Nephron progenitor cell (in vitro differentiated cells): ENCODE measurements at places on chromosomes 12 and 14.

DNA sequence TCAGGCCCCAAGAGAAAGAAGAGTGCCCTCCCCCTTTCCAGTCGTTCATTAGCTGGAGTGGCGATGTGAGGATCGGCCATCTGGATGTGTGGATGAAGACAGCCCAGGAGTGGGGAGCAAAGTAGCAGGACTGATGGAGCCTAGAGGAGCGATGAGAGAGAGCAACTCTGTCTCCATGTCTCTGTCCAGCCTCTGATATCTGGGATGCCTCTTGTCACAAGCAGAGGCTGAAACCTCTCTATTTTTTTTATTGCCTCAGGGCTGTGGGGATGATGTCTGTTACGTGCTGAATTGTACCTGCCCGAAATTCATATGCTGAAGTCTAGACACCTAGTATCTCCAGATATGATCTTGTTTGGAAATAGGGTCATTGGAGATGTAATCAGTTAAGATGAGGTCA, 2.7 kb downstream of the SERPINA11 start:
- DNase-seq = no peak

DNA sequence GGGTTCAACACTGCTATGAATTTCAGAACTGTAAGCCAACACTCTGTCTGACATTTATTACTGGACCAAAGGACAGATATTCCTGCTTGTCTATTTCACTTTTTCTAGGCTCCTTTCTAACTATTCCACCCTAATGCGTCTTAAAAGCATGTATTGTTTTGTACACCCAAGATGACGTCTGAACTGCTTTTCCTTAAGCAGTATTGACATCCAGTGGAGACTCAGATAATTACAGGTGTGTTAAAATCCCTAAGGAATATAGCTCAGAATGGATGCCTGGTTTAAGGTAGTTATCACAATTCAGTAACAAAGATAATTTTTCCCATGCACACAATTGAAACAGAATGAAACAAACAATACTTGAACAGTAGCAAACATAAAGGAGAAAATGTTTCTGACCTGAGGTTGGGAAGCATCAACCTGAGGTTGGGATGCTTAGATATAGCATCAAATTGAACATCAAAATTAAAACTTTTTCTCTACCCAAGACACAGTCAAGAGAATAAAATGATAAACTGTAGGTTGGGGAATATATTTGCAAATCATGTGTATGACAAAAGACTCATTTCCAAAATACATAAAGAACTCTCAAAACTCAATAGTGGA, 93.7 kb upstream of the PTPRR start:
- DNase-seq = no peak

DNA sequence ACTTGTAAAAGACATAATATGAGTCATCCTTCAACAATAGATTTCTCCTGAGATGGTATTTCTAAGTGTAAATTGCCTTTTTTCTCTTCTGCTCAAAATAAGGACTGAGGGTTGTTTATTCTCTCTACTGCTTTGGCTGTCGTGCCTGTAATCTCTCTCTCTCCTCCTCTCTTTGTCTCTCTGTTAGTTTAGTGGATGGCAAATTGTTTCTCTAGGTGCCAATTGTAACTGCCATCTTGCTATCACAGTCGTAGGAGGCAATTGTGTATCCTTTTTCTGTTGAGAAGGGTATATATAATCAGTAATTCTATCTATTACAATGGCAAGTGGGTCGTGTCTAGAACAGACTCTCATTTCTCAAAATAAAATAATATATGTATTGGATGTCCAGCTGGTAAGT, 545.0 kb upstream of the FBXO33 start:
- DNase-seq = no peak

DNA sequence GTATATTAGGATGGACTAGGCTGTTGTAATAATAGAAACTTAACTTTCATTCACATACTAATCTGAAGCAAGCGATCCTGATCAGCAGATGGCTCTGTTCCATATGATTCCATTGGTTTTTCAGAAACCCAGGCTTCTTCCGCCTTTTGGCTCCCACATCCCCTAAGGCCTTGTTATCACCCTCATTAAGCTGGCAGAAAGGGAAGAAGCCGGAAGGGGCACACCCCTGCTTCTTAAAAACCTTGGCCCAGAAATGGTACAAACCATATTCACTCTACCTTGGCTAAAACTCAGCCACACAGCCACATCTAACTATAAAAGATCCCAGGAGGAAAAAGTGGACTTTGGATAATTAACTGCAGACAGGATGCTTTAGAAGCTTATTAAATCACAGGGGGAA, 329.2 kb downstream of the PCNX1 start:
- no peak for DNase-seq

DNA sequence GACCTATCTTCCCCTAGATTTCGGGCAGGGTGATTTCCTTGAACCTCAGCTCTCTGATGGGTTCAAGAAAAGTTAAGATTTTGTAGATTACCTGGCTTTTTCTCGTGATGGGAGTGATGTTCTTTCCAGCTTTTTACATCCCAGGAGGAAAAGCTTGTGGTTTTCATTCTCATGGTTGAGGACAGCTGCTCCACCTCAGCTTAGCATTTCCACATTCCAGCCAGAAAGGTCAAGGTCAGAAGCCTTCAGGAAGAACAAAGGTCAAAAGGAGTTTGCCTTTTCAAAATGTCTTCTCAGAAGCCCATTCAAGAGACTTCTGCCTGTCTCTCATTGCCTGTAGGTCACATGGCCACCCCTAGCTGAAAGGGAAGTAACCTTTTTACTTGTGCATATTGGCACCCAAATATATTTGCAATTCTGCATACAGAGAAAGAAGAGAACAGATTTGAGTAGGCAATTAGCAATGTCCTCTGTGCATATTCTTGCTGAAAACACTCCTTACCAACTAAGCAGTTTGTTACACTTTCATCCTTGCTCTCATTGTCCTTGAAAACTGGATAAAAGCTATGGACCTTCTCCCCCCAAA, 6.6 kb upstream of the ADGRD1 start:
- no peak for DNase-seq

- peak; percentile 81 for DNase-seq
Measured at GRCh38 chr12:110937104-110937641, 16.8 kb upstream of the MYL2 start.

DNA sequence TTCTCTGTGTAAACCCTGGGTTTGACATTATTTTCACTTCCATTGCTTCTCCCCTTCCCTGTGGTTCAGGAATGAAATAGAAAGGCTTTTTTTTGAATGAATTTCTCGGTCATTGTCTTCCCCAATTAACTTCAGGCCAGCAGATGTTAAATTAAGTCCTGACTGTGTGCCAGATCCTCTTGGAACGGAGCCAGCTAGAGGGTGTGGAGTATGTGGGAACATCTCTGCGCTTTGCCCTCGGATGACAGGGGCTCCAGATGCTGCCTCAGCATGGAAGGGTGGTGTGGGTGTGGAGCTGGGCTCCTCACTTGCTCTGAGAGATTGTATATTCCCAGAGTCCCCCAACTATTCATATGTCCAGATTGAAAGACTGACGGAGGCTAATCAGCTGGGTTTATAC, 13.1 kb downstream of the KRT85 start:
- DNase-seq = no peak

- no peak for DNase-seq
Measured at GRCh38 chr12:20716985-20717384, 21.9 kb downstream of the SLCO1C1 start.

GRCh38 chr12:116136340-116136739, 141.2 kb downstream of the MED13L start:
- DNase-seq = no peak

- no peak for DNase-seq
Measured at GRCh38 chr12:96409731-96410130, 9.5 kb upstream of the CDK17 start.

- DNase-seq = peak; percentile 54
Measured at GRCh38 chr12:130162745-130163460, 639 bp downstream of the FZD10 start.

DNA sequence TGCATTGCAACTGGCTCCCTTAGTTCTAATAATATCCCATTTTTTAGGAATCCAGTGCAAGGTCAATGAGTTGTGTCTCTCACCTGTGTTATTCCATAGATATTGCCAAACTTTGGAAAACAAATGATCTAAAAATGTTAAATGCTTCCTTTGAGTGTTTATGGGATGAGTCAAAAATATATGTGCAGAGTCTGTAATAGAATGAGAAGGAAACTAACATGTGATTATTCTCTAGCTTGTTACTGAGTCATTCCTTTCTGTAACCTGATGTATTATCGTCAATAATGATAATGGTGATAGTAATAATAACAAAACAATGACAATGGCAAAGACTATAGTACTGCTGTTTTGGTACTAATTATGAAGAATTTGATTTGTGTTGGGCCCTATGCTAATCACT, 11.5 kb downstream of the ACSS3 start:
- no peak for DNase-seq

GRCh38 chr14:83372271-83372670, 1838.6 kb upstream of the SEL1L start:
- no peak for DNase-seq

DNA sequence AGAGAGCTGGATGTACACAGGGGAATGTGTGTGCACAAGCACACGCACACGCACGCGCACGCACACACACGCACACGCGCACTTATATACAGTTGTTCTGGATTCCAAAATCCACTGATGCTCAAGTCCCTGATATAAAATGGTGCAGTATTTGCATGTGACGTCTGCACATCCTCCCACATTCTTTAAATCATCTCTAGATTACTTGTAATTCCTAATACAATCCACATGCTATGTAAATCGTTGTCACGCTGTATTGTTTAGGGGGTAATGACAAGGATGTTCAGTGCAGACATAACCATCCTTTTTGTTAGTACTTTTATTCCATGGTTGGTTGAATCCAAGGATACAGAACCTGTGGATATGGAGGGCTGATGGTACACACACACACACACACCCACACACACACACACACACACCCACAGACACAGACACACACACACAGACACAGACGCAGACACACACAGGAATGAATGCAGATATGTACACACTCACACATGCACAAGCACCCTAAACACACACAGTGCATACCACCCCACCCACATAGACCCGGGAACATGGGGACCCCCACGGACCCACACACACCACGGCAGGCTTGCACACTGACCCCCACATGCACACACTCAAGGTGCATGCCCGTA, 188.5 kb upstream of the PRMT8 start:
- DNase-seq = no peak

DNA sequence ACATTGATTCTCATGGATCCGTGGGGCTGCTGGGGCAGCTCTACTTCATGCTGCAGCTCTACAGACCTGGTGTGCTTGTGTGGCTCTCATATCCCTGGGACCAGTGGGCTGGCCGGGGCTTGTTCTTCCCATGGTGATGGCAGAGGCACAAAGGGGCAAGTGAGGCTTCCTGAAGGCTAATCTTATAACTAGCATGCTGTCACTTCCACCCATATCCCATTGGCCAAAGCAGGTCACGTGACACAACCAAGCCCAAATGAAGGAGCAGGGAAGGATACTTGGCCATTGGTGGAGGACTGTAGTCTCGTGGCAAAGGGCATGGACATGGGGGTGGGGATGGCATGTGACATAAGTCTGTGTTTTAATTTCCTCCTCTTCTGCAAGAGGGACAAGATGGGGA, 9.9 kb downstream of the PLBD2 start:
- no peak for DNase-seq

GRCh38 chr12:101697930-101698799, 725 bp downstream of the CHPT1 start:
- DNase-seq = no peak

GRCh38 chr12:57247041-57247440, 3.9 kb downstream of the STAC3 start:
- no peak for DNase-seq

DNA sequence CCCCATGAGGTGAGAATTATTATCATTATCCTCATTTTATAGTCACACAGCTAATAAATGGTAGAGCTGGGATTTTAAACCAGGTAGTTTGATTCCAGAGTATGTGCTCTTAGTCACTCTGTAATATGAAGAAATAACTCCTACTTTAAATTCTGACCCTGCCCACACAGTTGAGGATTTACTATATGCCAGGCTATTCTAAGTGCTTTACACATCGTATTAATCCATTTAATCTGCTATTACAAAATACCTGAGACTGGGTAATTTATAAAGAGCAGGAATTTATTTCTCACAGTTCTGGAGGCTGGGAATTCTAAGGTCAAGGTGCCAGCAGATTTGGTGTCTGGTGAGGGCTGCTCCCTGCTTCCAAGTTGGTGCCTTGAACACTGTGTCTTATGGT, 19.6 kb upstream of the WIF1 start:
- DNase-seq = no peak

GRCh38 chr12:1934831-1935230, 16.4 kb upstream of the CACNA2D4 start:
- no peak for DNase-seq

- DNase-seq = no peak
Measured at GRCh38 chr14:106280876-106281275, 754.5 kb downstream of the TMEM121 start.

DNA sequence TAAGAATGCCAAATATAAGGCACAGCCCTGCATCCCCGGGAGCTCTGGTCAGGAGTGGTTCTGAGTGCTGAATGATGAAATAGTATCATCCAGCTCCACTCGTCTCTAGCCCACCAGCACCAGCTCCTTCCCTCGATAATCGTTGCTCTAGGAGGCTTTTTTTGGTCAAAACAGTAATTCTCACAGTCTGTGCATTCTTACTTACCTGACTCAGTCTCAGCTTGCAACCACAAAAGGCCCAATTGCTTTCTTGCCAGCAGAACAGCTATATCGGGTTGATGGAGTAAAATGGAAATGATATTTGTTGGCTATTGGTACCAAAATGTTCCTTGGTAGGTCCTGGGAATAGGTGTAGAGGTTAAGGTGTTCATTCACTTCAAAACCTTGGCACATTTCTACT, 94.8 kb downstream of the BMP4 start:
- no peak for DNase-seq

DNA sequence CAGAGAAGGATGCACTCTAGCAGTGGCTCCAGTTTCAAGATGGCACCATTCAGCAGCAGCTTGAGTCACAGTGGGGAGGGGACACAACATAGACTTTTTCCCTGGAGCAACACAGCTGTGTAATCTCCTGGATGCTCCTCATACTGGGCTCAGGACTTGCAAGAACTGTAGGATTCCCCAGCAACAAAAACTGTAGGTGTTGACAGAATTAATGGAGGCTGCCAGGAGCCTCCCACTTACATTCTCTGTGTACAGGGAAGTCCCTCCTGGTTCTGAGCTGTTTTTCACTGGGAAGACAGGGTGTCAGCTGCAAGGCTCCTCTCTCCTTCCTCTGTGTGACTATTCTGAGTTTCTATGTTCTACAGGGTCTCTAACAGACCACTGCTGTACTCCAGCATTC, 217.9 kb downstream of the KIF21A start:
- DNase-seq = no peak

GRCh38 chr14:92905667-92906066, 17.3 kb upstream of the CHGA start:
- no peak for DNase-seq

DNA sequence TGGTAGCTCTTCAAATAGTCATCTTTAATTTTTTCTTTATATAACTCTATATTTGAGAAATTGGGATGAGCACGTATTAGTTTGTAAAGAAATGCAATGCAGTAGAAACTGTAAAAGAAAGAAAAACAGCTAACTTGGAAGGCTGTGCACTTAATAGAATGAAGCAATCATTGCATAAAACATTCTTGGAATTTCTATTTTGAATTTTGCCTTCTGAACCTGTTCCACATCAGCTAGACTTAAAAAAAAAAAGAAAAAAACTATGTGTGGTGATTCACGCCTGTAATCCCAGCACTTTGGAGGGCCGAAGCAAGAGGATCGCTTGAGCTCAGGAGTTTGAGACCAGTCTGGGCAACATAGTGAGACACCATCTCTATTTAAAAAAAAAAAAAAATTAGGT, 29.4 kb downstream of the SCN8A start:
- no peak for DNase-seq
